ENCODE measurements at places on chromosomes 6 and 20.

DNA sequence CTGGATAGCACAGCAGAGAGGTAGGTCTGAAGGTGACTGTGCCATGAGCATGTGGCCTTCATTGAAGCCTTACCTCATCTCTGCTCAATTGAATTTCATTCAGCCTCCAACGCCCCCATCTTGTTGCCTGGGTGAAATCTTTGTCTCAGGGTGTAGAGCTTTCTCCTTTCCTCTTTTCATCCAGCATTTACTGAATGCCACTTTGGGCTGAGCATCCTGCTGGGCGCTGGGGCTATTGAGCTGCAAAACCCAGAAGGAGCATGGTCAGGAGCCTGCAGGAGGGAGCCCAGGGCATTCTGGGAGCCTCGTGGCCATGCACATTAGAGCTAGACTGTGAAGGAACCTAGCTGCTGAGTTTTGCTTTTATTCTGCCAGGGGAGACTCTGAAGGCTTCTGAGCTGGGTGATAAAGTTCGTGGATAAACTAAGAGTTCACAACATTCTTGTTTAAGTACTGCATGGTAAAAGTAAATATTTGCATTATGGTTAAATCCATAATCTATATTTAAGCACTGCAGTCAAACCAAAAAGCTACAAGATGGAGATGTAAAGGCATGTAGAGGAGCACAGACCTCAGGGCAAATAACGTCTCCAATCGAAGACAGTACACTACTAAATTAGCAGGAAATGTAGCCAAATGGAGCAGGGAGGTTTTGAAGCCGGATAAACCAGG, 13.2 kb upstream of the ASXL1 start:
- DNase-seq = no peak

GRCh38 chr6:137099689-137100403, 55.1 kb upstream of the IL20RA start:
- no peak for DNase-seq

DNA sequence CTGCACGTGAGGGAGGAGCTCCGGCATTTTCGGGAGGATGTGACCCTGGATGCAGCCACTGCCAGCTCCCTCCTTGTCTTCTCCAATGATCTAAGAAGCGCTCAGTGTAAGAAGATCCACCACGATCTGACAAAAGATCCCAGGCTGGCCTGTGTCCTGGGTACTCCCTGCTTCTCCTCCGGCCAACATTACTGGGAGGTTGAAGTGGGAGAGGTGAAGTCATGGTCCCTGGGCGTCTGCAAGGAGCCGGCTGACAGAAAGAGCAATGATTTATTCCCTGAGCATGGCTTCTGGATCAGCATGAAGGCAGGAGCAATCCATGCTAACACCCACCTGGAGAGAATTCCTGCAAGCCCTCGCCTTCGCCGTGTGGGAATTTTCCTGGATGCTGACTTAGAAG, 2.8 kb downstream of the RFPL4B start:
- DNase-seq = no peak

GRCh38 chr6:44738601-44739146, 351.2 kb downstream of the CDC5L start:
- peak; percentile 7 for DNase-seq

DNA sequence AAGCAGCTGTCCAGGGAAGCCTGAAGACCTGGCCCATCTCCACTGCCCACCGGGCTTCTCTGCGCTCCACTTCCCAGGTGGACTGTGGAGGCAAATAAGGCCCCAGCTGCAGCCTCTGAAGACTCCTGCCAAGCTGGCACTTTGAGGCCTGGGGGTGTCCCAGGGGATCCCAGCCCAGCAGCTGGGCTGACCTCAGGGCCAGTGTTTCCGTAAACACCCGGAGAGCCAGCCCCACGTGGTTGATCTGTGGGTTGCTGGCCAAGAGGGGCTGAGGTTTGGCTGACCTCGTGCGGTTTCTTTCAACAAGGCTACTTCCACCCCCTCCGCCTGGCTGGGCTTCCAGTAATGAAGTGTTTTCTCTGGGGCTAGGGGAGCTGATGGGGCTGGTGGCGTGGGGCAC, 12.4 kb upstream of the CCN5 start:
- DNase-seq = no peak

GRCh38 chr20:33803921-33804337, 7.2 kb upstream of the CHMP4B start:
- DNase-seq = no peak
